ENCODE measurements at places on chromosomes 1 and 21.

- DNase-seq = no peak
Measured at GRCh38 chr1:235953801-235954200, 87.1 kb upstream of the LYST start.

DNA sequence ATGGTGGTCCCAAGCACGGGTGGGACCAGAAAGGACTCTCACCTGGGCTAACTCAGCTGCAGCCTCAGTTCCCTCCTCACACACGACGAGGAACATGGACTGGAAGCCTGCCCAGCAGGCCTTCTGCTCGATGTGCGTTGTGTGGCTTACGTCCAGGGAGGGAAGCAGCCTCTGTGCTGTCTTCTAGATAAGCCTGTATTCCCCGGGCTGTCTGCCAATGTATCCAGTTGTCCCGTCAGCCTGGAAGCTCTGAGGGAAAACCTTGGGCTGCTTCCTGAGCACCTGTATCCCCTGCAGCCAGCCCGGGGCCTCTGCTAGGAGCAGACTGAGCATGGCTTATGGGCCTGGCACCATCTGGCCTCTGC, 10.5 kb downstream of the PCSK9 start:
- no peak for DNase-seq

DNA sequence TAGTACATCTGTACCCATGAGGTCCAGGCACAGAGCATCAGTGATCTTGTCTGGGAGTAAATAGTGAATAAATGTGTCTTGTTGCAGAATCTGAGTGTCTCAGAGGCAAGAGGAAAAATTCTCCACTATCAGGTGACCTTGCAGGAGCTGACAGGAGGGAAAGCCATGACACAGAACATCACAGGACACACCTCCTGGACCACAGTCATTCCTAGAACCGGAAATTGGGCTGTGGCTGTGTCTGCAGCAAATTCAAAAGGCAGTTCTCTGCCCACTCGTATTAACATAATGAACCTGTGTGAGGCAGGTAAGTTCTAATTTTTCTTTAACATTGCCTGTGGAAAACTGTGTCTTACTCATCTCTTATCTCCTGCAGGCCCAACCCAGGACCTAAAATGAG, 43.1 kb downstream of the IL12RB2 start:
- no peak for DNase-seq

DNA sequence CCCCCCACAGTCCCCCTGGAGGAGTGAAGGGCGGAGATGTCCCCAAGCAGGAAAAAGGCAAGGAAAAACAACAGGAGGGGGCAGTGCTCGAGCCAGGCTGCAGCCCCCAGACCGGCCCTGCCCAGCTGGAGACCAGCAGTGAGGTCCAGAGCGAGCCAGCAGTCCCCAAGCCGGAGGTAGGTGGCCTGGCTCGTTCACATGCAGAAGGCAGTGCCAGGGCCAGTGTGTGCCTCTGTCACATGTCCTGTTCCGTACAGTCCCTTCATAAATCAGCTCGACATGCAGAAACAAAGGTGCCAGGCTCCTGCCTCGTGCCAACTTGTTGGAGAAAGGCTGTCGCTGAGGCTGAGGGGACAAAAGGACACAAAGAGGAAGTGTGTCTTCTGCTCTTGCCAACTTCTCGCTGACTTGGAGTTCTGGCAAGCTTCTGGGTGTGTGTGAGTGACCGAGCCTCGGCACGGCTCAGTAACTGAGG, 24.1 kb upstream of the MPZL1 start:
- no peak for DNase-seq

Data from GM18507 (cell line).